ENCODE measurements at places on chromosomes 4 and X.

DNA sequence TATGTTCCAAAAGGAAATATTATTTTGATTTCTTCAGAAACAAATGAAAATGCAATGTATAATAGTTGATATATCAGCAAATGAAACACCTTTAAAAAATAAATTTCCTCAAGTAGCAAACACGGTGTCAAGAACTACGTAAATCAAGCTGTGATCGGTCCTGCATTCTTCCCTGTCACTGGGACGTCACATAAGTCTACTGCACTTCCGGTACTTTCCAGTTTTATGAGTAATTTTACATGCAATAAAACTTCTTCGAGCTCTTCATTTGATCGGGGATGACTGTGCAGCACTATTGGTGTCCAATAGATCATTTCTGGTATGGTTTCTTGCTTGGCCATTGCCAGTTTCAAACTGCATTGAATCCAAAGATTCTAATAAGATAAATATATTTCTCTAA lies 114.0 kb upstream of the VEGFC start:
- H3K27me3 ChIP-seq = no peaks in the 10 kb centered on the region
- H3K4me3 ChIP-seq = no peak overlapping the region
- no peaks in the 10 kb centered on the region for H3K4me1 ChIP-seq
- no peak for DNase-seq
- H3K27ac ChIP-seq = no peak overlapping the region

GRCh38 chr4:48939785-48940184 lies 33.2 kb upstream of the OCIAD2 start:
- no peaks in the 10 kb centered on the region for H3K27me3 ChIP-seq
- H3K4me3 ChIP-seq = no peak overlapping the region
- H3K27ac ChIP-seq = no peak overlapping the region
- no peak for DNase-seq
- no peaks in the 10 kb centered on the region for H3K4me1 ChIP-seq
- no peaks in the 10 kb centered on the region for H3K36me3 ChIP-seq

GRCh38 chr4:13700021-13700857 lies 72.7 kb upstream of the BOD1L1 start:
- no peaks in the 10 kb centered on the region for H3K36me3 ChIP-seq
- no peak for DNase-seq
- no peak overlapping the region for H3K27ac ChIP-seq
- H3K4me3 ChIP-seq = no peak overlapping the region

DNA sequence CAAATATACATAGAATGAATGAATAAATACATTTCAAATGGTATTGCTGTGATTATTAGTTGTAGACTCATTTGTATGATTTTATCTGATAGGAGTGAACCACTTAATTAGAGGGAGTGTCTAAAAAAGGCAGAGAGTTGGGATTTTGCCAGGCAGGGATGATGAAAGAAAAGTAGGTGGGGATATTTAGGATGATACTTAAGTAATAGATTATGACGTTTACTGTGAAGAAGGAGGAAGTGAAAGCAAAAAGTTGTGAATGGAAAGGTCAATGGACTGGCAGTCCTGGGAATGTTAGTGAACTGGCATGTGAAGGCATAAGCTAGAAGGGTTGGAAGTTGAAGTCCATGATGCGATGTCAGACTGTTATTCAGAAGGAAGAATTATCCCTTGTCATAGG lies 917.1 kb downstream of the RAPGEF2 start:
- DNase-seq = no peak
- H3K27me3 ChIP-seq = no peaks in the 10 kb centered on the region
- no peaks in the 10 kb centered on the region for H3K4me1 ChIP-seq
- no peaks in the 10 kb centered on the region for H3K36me3 ChIP-seq
- H3K4me3 ChIP-seq = no peak overlapping the region

DNA sequence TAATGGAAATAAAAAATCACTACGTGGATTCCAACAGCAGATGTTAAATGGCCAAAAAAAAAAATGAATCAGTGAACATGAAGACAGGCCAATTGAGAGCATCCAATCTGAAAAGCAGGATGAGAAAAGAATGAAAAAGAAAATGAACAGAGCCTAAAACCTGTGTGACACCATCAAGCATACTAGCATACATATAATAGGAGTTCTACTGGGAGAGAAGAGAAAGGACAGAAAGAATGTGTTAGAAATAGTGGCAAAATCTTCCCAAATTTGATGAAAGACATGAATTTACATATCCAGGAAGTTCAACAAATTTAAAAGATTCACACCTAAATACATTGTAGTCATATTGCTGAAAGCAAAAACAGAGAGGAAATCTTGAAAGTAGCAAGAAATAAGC lies 76.4 kb downstream of the CCDC160 start:
- H3K36me3 ChIP-seq = no peaks in the 10 kb centered on the region
- no peak overlapping the region for H3K27ac ChIP-seq
- H3K4me3 ChIP-seq = no peak overlapping the region
- no peaks in the 10 kb centered on the region for H3K27me3 ChIP-seq

DNA sequence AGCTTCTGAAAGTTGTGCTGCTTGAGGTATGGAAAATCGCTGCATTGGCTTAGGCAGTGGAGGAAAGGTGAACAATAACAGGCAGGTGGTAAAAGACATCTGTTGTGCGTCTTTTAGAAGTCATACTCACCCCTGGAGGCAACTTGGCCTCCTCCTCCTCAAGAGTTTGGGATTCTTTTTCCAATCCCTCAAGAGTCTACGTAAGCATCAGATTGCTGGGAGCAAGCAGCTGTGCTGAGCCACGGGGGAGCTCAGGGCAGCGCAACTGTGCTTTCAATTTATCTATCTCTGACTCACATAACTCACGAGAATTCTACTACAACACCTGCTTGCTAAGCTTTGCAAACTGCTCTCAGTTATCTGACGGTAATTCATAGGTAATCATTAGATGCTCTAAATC lies 6.4 kb upstream of the RBMX2 start:
- DNase-seq = no peak
- no peaks in the 10 kb centered on the region for H3K36me3 ChIP-seq
- H3K4me3 ChIP-seq = no peak overlapping the region
- H3K27me3 ChIP-seq = peaks cover 5% of the 10 kb centered on the region
- no peaks in the 10 kb centered on the region for H3K4me1 ChIP-seq

GRCh38 chr4:16233569-16234177 lies 7.4 kb upstream of the TAPT1 start:
- H3K27me3 ChIP-seq = no peaks in the 10 kb centered on the region
- H3K4me1 ChIP-seq = peaks cover 7% of the 10 kb centered on the region
- H3K27ac ChIP-seq = no peak overlapping the region
- no peaks in the 10 kb centered on the region for H3K36me3 ChIP-seq
- H3K4me3 ChIP-seq = no peak overlapping the region

DNA sequence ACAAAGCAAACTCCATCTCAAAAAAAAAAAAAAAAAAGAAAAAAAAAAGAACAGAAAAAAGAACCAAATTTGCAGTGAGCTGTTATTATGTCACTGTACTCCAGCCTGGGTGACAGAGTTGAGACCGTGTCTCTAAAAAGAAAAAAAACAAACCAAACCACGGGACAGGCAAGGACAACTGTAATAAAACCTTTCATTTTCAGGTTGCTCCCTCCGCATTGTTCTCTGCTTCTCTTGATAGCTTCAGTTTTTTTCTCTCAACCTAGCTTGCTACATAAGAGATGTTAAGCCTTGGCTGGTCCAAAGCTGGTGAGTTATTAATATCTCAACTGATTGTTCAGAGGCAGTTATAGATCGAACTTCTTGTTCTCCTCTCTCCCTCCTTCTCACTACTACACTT lies 23.1 kb upstream of the ELF2 start:
- H3K4me1 ChIP-seq = no peaks in the 10 kb centered on the region
- no peak overlapping the region for H3K27ac ChIP-seq
- no peak for DNase-seq
- no peaks in the 10 kb centered on the region for H3K36me3 ChIP-seq
- H3K4me3 ChIP-seq = no peak overlapping the region

- H3K27me3 ChIP-seq = peaks cover 7% of the 10 kb centered on the region
- no peaks in the 10 kb centered on the region for H3K36me3 ChIP-seq
Observed at GRCh38 chr4:8870647-8871416, 807 bp downstream of the HMX1 start.

GRCh38 chrX:5771441-5771840 lies 457.2 kb downstream of the NLGN4X start:
- no peaks in the 10 kb centered on the region for H3K4me1 ChIP-seq
- H3K27me3 ChIP-seq = no peaks in the 10 kb centered on the region
- no peak overlapping the region for H3K4me3 ChIP-seq
- no peaks in the 10 kb centered on the region for H3K36me3 ChIP-seq
- H3K27ac ChIP-seq = no peak overlapping the region
- no peak for DNase-seq

DNA sequence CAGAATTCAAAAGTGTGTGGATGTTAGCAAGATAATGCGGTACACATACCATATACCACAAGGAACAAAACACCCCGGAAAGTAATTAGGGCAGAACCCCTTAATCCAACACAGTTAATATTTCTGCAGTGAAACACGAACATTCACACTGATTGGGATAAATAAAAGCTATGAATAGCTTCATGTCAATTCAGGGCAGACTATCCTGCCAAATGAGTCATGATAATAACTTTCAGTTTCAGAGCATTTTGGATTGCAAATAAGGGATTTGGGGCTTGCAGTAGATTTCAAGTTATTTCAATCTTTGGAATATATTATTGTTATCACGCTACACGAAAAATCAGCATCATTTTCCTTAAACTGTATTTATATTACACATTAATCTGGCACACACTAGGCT lies 24.3 kb downstream of the IRF2 start:
- H3K27ac ChIP-seq = no peak overlapping the region
- H3K4me3 ChIP-seq = no peak overlapping the region
- DNase-seq = no peak
- H3K4me1 ChIP-seq = peaks cover 48% of the 10 kb centered on the region
- H3K27me3 ChIP-seq = no peaks in the 10 kb centered on the region
- peaks cover 2% of the 10 kb centered on the region for H3K36me3 ChIP-seq

GRCh38 chr4:1295405-1296055 lies 5.8 kb downstream of the MAEA start:
- H3K36me3 ChIP-seq = peaks cover 27% of the 10 kb centered on the region
- H3K27me3 ChIP-seq = no peaks in the 10 kb centered on the region
- DNase-seq = no peak
- no peak overlapping the region for H3K4me3 ChIP-seq

GRCh38 chr4:169295822-169296221 lies 25.1 kb upstream of the SH3RF1 start:
- no peaks in the 10 kb centered on the region for H3K27me3 ChIP-seq
- no peak overlapping the region for H3K4me3 ChIP-seq
- peaks cover 12% of the 10 kb centered on the region for H3K4me1 ChIP-seq
- H3K36me3 ChIP-seq = no peaks in the 10 kb centered on the region

DNA sequence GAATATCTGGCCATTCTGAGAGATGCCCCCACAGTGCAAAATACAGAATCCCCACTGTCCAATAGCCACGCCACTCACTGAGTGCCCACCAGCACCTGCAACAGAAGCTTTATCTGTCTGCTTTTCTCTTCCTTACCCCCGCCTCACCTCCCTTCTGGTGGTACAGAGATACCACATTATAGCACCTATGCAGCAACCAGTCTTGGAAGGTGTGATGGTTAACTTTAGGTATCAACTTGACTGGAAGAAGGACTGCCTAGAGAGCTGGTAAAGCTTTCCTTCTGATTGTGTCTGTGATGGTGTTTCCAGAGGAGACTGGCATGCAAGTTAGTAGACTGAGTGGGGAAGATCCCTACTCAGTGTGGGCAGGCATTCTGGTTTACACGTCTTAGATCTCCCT lies 61.8 kb upstream of the TXK start:
- H3K4me3 ChIP-seq = no peak overlapping the region
- no peak for DNase-seq
- H3K27me3 ChIP-seq = no peaks in the 10 kb centered on the region
- H3K4me1 ChIP-seq = peaks cover 11% of the 10 kb centered on the region
- H3K36me3 ChIP-seq = no peaks in the 10 kb centered on the region

- H3K27me3 ChIP-seq = no peaks in the 10 kb centered on the region
- H3K4me3 ChIP-seq = no peak overlapping the region
- no peak overlapping the region for H3K27ac ChIP-seq
- no peaks in the 10 kb centered on the region for H3K4me1 ChIP-seq
Observed at GRCh38 chr4:52850406-52851124, 11.6 kb upstream of the RASL11B start.

GRCh38 chr4:121200795-121201472 lies 36.8 kb upstream of the TNIP3 start:
- no peaks in the 10 kb centered on the region for H3K36me3 ChIP-seq
- no peak overlapping the region for H3K4me3 ChIP-seq
- H3K4me1 ChIP-seq = peaks cover 9% of the 10 kb centered on the region
- no peaks in the 10 kb centered on the region for H3K27me3 ChIP-seq

- no peak within 1 kb of the TSS for H3K27ac ChIP-seq
- DNase-seq = no peak
- no peaks in the 10 kb centered on the region for H3K27me3 ChIP-seq
- H3K36me3 ChIP-seq = no peaks in the 10 kb centered on the region
Observed at GRCh38 chrX:85379174-85379907, at the start of gene POF1B. Gene POF1B (minus strand): TSS chrX:85379665. CDS start chrX:85379454, 211 bp downstream.

GRCh38 chr4:151853034-151853433 lies 92.2 kb upstream of the GATB start:
- peaks cover 3% of the 10 kb centered on the region for H3K27me3 ChIP-seq
- no peak overlapping the region for H3K27ac ChIP-seq
- DNase-seq = no peak

GRCh38 chr4:113106108-113106507 lies 56.7 kb downstream of the ANK2 start:
- no peak overlapping the region for H3K4me3 ChIP-seq
- no peaks in the 10 kb centered on the region for H3K36me3 ChIP-seq
- no peak for DNase-seq

- no peaks in the 10 kb centered on the region for H3K4me1 ChIP-seq
- no peak overlapping the region for H3K27ac ChIP-seq
- H3K27me3 ChIP-seq = no peaks in the 10 kb centered on the region
- H3K4me3 ChIP-seq = no peak overlapping the region
- no peak for DNase-seq
Observed at GRCh38 chrX:45669715-45670340, 469.2 kb upstream of the DIPK2B start.

DNA sequence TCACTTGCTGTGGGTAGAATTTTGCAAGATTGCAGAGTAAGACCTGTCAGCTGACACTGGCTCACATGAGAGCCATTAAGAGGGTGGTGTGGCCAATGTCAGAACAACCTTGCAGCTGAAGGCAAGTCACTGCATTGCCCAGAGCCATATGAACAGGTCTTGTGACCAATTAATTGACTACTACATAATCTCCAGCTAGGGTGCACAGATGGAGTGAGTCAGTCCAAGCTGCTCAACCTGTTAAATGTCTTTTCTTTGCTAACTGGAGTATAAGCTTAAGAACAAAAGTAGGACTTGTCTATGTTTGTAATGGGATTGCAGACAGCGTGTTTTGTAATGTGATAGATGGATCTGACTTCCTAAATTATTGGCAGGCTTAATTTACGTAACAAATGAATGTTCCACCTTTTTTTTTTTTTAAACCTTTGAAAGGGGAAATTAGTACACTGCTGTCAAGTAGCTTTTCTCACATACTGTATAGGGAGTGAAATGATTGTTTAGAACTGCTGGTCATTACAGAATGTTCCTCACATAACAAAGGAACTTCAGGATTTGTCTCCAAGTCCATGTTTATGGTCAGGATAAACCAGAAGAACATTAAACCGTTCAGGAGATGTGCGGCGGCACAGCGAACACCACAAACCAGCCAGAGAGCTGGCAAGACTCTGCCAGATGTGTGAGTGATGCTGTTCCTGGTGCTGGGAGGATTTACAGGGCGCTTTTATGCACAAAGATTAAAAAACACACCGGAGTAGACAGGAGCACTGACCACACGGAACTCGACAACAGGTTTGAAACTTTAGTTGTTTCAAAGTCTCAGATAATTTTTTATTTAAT lies 37.0 kb downstream of the FNIP2 start:
- H3K4me3 ChIP-seq = no peak overlapping the region
- H3K4me1 ChIP-seq = peaks cover 8% of the 10 kb centered on the region
- H3K36me3 ChIP-seq = no peaks in the 10 kb centered on the region
